ENCODE measurements at places on chromosomes 5 and 9.
A peak's percentile ranks its signal among the peaks of the same experiment; 100 is the strongest.

DNA sequence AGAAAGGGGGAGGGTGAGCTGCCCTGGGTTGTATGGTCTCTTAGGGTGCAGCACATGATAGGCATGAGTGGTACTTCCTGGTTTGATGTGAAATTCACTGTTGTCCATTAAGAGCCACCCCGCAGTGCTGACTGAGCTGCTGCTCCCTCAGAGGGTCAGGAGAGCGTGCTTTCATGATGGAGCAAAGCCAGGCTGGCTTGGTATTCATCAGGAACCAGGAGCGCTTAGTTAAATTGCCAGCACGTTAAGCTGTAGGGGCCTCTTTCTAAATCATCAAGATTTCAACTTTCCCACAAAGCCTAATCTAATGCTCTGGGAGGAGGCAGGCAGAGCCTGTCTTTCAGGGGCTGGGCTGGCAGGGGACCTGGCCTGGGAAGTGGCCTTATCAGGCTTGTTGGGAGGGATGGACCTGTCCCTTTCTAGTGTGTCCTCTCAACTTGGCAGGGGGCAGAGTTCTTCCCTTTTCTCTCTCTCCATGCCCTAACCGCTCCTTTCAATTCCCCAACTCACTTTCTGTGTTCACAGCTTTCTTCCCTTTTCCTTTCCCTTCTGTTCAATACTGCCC lies 7.9 kb downstream of the CYSTM1 start:
- peak; percentile 34 for DNase-seq

- DNase-seq = no peak
These were observed 37.7 kb upstream of the PSD2 start for GRCh38 chr5:139757727-139758509.

GRCh38 chr9:83701769-83702168 lies 6.0 kb downstream of the UBQLN1 start:
- peak; percentile 58 for DNase-seq

DNA sequence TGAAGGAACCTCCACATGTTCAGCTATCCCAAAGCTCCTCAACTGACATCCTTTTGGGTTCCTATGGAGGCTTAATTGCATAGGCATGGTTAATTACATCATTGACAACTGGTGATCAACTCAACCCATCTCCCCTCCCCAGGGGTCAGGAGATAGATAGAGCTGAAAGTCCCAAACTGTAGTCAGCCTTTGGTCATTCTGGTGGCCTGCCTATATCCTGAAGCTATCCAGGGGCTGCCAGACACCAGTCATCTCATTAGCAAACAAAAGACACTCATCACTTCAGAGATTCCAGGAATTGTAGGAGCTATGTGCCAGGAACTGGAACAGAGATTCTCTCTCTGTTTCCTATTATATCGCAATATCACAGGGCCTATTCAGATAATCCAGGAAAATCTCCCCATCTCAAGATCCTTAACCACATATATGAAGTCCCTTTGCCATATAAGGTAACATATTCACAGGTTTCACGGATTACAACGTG lies 646.5 kb upstream of the GRAMD2B start:
- DNase-seq = no peak

GRCh38 chr5:32278406-32278805 lies 34.3 kb downstream of the MTMR12 start:
- DNase-seq = peak; percentile 45

GRCh38 chr5:169944922-169945680 lies 35.2 kb downstream of the INSYN2B start:
- DNase-seq = peak; percentile 40

DNA sequence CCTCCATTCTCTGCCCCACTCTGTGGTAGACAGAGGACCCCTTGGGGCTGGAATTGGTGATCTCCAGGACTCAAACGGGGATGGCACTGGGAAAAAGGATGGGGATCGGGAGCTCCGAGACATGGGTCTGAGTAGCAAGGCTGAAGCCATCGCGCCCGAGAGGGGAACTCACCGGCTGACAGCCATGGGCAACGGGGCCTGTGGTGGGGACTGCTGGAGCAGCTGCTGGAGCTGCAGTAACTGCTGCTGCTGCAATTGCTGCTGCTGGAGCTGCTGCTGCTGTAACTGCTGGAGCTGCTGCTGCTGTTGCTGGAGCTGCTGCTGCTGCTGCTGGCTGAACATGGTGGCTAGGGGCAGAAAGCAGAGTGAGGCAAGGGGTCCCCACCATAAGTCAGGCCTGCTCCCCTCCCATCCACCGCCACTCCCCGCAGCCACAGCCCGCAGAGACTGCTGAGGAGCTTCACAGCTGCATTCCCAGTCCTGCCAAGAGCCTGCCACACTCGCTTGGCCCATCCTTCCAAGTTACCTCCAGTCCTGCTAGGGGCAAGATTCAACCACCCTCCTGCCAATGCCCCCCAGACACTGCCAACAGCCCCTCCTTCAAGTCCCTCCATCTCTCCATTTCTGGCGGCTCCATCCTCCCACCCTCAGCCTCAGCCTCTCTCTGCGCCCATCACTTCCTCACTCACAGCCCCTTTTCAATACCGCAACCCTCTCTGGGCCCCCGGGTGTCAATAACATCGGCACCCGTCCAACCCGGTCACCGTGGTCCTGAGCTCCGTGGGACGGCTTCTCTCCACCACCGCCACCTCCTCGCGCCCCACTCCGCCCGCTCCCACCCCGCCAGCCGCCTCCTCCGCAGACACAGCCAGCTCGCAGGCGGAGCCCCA lies 611 bp downstream of the CIZ1 start:
- DNase-seq = no peak

DNA sequence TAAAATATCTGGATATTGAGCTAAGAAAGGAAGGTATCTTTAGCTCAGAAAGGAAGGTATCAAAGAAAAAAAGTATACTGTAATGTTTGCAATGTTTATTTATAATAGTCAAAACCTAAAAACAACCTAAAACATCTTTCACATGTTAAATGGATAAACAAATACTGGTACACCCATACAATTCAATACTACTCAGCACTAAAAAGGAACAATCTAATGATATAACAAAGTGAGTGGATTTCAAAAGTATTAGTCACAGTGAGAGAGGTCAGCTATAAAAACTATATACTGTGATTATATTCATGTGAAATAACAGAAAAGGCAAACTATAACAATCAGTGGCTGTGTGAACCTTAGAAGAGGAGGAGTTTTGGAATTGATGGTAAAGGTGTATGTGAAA lies 455.0 kb upstream of the FTMT start:
- no peak for DNase-seq

- peak; percentile 77 for DNase-seq
These were observed 117.7 kb downstream of the STARD4 start for GRCh38 chr5:111394586-111394985.

GRCh38 chr5:169767938-169768337 lies 130.9 kb downstream of the DOCK2 start:
- DNase-seq = no peak

DNA sequence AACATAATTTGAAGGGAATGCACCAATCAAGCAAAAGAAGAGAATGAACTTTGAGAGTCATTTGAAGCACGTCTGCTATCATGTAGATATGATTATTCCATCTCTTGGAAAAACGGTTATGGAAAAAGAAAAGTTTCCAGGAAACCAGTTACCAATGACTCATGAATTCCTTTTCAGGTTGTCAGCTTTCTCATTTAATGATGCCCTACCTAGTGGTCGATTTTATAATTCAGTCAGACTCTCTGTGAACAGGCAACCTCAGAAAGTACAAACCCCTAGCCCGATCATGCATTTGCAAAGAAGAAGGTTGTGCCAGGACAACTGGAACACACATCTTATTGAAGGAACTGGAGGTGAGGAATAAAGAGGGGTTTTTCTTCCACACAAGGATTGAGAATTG lies 355.1 kb upstream of the GRIA1 start:
- DNase-seq = peak; percentile 65

DNA sequence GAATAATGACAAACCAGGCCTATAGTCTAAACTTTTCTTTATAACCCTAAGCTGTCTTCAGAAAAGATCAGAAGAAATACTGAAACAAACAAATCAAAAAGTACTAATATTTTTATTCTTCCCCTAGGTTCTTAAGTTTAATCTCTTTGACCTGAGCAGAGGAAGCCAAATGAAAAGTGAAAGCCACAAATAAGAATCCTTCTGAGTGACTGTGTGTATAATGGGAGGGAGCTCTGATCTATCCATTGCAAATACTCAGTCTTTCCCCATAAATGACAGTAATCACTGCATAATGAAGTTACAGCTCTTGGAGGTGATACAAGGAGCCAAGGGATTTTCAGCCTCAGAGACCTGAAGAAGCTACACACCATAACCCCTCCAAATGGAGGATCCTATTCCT lies 126.9 kb upstream of the ATP10B start:
- no peak for DNase-seq

GRCh38 chr5:167063788-167064187 lies 1227.7 kb upstream of the WWC1 start:
- no peak for DNase-seq

DNA sequence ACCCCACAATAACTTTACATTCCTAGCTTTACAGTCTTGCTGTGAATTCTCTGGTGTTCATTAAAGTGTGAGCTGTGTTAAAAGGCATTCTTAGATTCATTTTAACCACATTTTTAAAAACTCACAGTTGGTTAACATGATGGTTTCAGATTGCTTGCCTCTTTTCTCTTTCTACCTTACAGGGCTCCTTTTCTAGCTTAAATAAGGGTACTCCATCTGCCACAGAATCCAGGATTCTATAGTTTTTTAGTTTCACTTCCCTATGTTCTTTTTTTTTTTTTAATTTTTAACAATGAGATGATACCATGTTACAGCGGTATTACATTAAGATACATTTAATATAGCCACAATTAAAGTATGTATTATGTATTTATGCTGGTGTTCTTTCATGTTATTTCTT lies 3.9 kb upstream of the FBXO4 start:
- DNase-seq = no peak

DNA sequence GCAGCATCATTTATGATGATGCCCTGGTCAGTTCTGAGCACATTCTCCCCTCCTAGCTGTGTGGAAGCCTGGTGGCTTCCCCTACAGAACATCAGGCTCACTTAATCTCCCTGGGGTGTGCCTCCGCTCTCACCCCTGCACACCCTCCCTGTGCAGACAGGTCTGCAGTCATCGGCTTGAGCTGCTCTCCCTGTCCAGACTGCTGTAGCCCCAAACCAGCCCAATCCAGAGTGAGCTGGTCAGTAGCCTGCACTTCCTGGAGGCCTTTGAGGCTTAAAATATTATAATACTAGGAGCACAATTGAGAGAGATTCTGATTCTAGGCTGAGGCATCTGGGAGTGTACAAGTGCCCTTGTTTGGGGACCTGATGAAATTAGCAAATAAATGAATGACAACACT lies 60.2 kb downstream of the PPARGC1B start:
- no peak for DNase-seq

DNA sequence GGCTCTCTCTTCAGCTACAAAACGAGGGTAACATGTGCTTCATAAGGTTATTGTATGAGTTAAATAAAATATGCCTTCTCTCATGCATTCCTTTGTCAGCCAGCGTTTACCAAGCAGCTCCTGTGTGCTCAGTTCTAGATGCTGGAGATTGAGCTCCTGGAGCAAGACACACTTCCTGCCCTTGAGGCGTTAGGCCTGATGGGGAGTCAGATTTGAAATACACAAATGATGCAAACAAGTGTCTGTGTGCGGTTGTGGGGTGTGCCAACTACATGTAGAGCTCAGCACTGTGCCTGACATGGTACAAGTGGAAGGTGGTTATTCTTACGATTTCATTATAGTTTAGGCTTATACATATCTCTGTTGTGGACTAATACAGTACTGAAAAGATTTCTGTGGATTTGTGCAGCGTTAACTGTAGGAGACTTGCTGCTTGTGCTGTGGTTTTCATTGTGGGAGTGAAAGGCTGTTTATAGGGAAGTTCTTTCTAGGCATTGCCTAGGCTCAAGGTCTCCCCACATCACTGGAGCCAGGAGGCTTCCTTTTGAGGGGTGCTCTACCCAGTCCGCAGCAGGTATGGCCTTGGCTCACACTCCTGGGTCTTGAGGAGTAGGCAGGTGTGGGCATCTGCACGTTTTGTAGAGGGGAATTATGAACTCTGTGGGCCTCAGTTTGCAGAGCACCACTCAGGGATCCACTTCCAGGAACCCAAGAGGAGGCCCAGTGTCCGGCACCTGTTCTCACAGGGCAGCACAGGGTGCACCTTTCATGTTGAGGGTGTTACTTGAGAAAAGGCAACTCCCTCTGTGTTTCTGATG lies 39.8 kb upstream of the ANGPTL2 start:
- DNase-seq = peak; percentile 12

GRCh38 chr9:115204904-115205453 lies 87.0 kb upstream of the TNC start:
- DNase-seq = peak; percentile 97

DNA sequence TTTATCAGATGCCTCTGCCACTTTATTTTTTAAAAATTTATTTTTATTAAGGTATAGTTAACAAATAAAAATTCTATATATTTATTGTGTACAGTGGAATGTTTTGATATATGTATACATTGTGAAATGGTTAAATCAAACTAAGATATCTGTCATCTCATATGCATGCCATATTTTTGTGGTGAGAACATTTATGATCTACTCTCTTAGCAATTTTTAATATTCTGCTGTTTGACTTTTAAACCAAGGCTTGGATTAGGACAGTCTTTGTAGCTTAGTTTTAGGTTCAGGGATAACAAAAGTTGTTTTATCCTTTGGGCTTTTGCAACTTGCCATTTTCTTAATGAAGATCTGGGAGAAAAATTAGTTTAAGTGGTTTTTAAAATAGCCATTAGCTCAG lies 46.0 kb upstream of the CDKN2B start:
- DNase-seq = peak; percentile 52

DNA sequence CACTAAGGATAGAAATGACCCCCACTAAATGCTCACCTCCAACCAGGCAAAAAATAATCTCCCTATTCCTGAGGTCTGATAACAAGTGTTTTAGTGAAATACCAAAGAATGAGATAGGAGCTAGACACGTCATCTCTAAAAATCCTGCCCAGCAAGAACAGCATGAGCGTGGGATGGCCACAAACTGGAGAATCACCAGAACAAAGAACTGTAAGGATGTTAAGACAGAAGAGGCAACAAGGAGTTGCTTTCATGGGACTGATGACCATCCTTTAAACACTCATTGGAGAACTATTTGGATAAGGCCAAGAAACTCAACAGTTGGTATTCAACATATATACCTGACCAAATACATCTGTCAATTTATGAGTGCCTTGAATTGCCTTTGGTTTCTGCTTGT lies 113.7 kb downstream of the RASEF start:
- DNase-seq = no peak

DNA sequence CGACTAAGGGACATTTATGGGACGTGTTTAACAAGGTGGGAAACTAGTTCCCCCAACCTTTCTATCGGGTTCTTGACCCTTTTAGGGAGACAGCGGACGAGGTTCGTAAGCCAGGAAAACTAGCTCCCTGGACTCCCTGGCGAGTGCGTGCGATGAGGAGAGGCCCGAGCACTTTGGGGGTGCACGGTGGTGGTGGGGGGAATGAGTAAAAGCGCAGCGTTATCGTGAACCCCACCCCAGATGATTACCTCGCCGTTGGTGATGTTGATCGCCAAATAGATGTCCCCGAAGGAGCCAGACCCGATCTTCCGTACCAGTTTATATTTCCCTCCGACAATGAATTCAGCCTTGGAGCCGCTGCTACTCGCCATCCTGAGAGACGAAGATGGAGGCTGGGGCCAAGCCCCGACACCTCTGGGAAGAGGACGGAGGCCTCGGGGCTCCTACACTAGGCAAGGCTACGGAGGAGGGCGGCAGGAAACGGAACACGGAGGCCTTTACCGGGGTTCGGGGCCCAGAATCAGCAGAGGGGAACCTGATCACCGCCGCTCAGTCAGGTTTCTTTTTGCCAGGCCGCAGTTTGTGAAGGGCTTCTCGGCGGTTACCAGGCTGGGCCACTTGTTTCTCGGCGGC lies 529 bp downstream of the CSNK1A1 start:
- no peak for DNase-seq

- peak; percentile 97 for DNase-seq
These were observed 358.5 kb upstream of the RGMB start for GRCh38 chr5:98414938-98415337.

Data from fibroblast of skin of right biceps (primary cell).